NCI-H1105 (cell line): ENCODE measurements at places on chromosomes 3 and 15.
A peak's percentile ranks its signal among the peaks of the same experiment; 100 is the strongest.

- no peak for DNase-seq
Observed at GRCh38 chr3:150348500-150348899, 59.6 kb upstream of the TSC22D2 start.

- no peak for DNase-seq
Observed at GRCh38 chr3:194936659-194937058, 251.0 kb downstream of the FAM43A start.

GRCh38 chr3:30586096-30586805, 20.1 kb upstream of the TGFBR2 start:
- no peak for DNase-seq

DNA sequence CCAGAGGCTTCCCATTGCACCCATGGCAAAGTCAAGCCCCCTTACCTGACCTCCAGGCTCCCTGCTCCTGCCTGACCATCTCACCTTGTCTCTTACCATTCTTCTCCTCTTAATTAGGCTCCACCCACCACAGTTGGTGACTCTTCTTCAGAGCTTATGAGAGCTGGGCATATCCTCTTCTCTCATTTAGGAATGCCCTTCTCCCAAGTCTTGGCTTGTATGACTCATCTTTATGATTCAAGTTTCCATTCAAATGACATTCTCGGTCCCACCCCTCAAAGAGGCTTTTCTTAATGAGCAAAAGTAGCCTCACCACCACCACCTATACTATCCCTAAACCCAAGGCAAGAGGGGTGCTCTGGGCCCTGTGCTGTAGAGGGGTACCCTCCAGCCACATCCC, 55.3 kb upstream of the NUDT16 start:
- no peak for DNase-seq

GRCh38 chr15:31065824-31066223, 35.7 kb downstream of the TRPM1 start:
- no peak for DNase-seq

GRCh38 chr3:141384157-141384556, 15.9 kb downstream of the ZBTB38 start:
- DNase-seq, result no peak

DNA sequence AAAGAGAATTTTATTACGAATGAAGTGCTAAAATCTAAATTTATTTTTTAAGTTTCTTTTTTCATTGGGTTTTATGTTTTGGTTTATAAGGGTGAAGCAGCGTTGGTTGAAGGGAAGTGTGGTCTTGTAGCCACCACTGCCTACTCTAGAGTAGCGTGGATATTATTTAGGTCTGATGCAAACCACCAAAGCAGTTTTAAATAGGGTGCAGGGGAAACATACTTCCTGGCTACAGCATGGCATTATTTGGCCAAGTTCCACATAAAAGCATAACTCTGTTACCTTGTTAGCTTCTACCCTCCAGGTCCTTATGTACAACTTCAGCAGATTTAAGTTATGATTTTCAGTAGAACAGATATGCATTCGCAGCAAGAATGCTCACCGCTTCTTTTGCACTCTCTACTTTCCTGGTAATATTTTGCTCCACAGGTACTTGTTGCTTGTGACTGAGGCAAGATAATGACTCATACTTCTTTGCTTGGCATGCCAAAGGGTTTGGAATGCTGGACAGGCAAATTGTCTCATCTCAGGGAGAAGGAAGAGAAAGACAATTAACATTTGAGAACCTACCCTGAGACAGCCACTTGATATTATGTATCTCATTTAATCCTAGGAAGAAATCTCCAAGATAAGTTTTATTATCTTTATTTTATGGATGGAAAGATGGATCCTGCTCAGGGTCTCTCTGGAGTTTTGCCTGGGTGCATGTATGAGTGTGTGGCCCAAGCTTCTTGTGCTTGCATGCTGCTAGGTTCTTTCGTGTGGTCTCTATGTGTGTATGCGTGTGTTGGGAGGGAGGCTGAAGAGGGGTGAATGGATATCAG, 5.4 kb downstream of the TGFBR2 start:
- DNase-seq, result no peak

DNA sequence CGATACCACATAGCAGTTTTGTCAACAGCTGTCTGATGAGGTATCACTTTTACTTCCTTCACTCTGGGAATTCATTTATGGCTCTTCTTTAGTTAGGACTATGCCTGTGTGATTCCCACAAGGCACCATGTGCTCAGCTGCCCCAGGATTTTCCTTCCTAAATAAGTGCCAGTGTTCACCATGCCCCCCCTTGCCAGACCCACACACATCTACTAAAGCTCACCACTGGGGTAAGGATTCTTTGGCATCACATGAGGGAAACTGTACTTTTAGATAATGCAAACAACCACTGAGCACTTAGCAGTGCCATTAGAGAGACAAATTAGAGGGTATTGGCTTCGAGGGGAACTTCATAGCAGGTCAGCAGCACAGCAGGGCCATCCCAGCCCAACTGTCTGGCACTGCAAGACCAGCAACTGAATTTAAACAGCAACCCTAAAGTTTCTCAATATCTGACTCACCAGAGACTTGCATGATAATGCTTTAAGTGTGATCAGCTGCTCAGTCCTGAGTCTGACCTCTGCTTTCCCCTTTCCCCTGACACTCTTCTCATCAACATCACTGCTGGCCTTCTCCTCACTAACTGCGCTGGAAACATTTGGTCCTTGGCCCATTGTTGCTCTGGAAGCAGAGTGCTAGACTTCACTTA, 114.3 kb downstream of the STAC start:
- DNase-seq, result no peak

- no peak for DNase-seq
Observed at GRCh38 chr3:184144505-184144904, 9.3 kb downstream of the EIF2B5 start.

- DNase-seq, result no peak
Observed at GRCh38 chr3:189369636-189370035, 197.9 kb downstream of the TPRG1 start.

GRCh38 chr3:45915518-45916231, 27.6 kb upstream of the CXCR6 start:
- no peak for DNase-seq

- DNase-seq, result no peak
Observed at GRCh38 chr3:132758740-132759139, 36.5 kb upstream of the NPHP3 start.

DNA sequence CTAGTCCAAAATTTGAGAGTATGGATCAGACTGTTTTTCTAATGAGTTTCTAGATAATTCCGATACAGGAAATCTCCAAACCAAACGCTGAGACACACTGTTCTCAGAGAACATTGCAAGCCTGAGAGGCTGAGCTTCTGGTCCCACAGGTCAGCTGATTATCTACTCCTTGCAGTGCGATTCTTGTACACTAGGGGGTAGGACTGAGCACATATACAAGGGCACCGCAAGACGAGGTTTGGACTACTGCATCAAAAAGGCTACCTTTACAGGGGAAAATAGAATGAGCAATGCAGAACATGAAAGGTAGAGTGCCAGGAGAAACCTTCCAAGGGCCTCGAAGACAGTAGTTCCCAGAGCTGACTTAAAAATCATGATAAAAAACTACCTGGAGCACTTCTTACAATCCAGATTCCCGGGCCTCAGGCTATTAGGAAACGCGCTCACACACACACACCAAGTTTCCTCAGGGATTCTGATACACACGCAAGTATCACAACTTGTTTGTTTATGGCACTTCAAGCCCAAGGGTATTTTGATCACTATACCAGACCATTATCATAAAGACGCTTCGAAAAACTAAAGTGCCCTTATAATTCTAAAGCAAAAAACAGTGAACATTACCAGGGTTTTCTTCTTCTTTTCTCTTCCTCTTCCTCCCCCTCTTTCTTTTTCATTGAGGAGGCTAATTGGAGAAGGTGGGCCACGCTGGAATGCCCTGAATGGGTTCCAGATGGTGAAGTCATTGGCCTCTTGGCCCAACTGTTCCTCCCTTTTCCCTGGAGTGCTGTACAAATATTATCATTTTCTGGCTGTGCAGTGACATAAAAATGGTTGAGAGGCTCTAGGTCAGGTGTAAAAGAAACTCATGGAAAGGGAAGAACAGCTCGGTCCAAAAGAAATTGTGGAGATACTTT, 61.8 kb downstream of the SLC12A8 start:
- DNase-seq, result peak; percentile 5
